ENCODE measurements at places on chromosomes 6 and 20. TPM values are rescaled to one million over a fixed set of nuclear protein-coding genes. Genes with fewer than 3 reads are reported as not detected.

Gene PLG
- total RNA-seq, result 0.55 TPM

Gene CCN2
- 0.33 TPM for total RNA-seq

Gene CDC5L
- 23.5 TPM for total RNA-seq

Gene HTR1B
- not detected for total RNA-seq

Gene SUMO4
- total RNA-seq, result 2.7 TPM

Gene BTNL2
- not detected for total RNA-seq

Gene ADGRG6
- total RNA-seq, result 0.37 TPM

Gene MCM8
- total RNA-seq, result 19.7 TPM

Gene SSTR4
- not detected for total RNA-seq

Gene NEDD9
- 31.6 TPM for total RNA-seq

Gene BHLHE23
- not detected for total RNA-seq

Gene THBD
- total RNA-seq, result 0.05 TPM

Gene CLPSL2
- not detected for total RNA-seq

Gene BANF2
- not detected for total RNA-seq

Gene TGM3
- 0.26 TPM for total RNA-seq

Gene RWDD1
- total RNA-seq, result 57.6 TPM

Gene EYS
- total RNA-seq, result not detected

Gene HFE
- total RNA-seq, result not detected

Gene KCNK15
- total RNA-seq, result 1.6 TPM

Gene PHF10
- total RNA-seq, result 58.7 TPM

Gene PRICKLE4
- not detected for total RNA-seq

Gene PAX1
- not detected for total RNA-seq

Gene TFAP2D
- total RNA-seq, result not detected

Gene COMMD7
- total RNA-seq, result 23.3 TPM

Gene DCDC2
- total RNA-seq, result 0.20 TPM

Gene XKR7
- total RNA-seq, result not detected

Gene PRRC2A
- 309 TPM for total RNA-seq

Gene TMC2
- total RNA-seq, result not detected

Gene IL17F
- 52.4 TPM for total RNA-seq
